ENCODE measurements at places on chromosomes 2 and 18. TPM values are rescaled to one million over a fixed set of nuclear protein-coding genes. Genes with fewer than 3 reads are reported as not detected.

- DNase-seq: no peak
- H3K36me3 ChIP-seq: peaks cover 23% of the 10 kb centered on the region
- no peak overlapping the region for H3K27ac ChIP-seq
- H3K4me3 ChIP-seq: no peak overlapping the region
- no peaks in the 10 kb centered on the region for H3K27me3 ChIP-seq
Measured at GRCh38 chr2:24558781-24559472, 67.9 kb downstream of the NCOA1 start.

DNA sequence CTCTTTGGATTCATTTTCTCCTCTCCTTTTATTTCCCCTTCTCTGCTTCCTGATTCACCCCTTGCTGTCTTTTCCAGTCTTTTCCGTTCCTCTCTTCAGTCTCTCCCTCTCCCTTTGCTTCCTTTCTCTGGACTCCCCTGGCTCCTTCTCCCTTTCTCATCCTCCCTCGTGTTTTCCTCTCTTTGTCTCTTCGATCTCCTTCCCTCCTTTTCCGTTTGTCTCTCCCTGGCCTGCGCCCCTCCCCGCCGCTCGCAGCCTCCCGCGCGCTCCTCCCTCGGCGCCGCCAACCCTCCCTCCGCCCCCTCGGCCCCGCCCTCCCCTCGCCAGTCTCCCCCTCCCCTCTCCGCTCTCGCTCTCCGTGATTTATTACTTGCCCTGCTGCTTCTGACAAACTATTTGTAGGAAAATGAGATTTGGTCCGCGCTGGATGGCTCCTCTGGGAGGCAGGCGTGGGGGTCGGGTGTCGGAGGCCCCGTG lies 46.0 kb upstream of the PAX8 start:
- peaks cover 52% of the 10 kb centered on the region for H3K27me3 ChIP-seq
- H3K4me1 ChIP-seq: peaks cover 14% of the 10 kb centered on the region
- DNase-seq: peak; percentile 34
- peak overlapping the region; percentile 62 for H3K4me3 ChIP-seq
- H3K36me3 ChIP-seq: no peaks in the 10 kb centered on the region

USP40 gene
- 14.1 TPM for total RNA-seq

DNAJC5G gene
- total RNA-seq: not detected

AKAIN1 gene
- not detected for total RNA-seq

MYO1B gene
- total RNA-seq: 3.4 TPM

DNA sequence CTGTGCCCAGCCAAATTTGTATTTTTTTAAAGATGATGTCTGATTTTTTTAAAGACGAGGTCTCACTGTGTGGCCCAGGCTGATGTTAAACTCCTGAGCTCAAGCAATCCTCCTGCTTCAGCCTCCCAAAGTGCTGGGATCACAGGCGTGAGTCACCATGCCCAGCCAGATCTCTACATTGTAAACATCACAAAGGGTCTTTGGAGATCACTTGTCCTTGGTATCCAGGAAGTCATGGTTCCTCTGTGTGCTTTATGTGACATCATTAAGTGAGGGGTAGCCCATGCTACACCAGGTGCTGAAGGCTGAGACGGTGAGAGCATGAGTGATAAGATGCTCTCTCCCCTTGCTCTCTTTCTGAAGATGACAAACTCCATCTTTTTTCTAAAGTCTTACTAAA lies 7.0 kb upstream of the NUP35 start:
- no peaks in the 10 kb centered on the region for H3K36me3 ChIP-seq
- no peak overlapping the region for H3K4me3 ChIP-seq
- DNase-seq: no peak
- H3K27me3 ChIP-seq: peaks cover 30% of the 10 kb centered on the region

GRCh38 chr2:239609162-239609561 lies 208.3 kb upstream of the HDAC4 start:
- peaks cover 5% of the 10 kb centered on the region for H3K27me3 ChIP-seq
- no peak overlapping the region for H3K27ac ChIP-seq

IL36G gene
- total RNA-seq: not detected

DNA sequence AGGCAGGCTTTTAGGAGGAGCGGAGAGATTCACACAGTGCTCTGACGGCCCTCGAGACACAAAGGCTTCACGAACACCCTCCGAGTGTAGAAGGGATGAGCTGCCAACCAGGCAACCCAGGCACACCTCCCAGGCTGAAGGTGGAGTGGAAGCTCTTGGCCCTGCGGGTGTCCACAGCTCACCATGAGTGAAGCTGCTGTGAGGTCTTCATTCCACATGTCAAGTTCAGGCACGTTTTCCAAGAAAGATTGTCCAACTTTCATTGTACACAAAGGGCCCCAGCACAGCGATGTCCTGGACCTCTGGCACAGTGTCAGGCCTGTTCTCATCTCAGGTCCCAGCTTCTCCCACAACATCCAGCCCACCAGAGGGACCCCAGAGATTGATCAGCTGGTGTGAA lies 13.4 kb downstream of the PARD6G start:
- H3K27me3 ChIP-seq: peaks cover 7% of the 10 kb centered on the region
- no peaks in the 10 kb centered on the region for H3K4me1 ChIP-seq
- no peaks in the 10 kb centered on the region for H3K36me3 ChIP-seq
- H3K4me3 ChIP-seq: no peak overlapping the region
- DNase-seq: peak; percentile 16
- H3K27ac ChIP-seq: no peak overlapping the region

- H3K27ac ChIP-seq: no peak overlapping the region
- H3K36me3 ChIP-seq: peaks cover 58% of the 10 kb centered on the region
- no peaks in the 10 kb centered on the region for H3K4me1 ChIP-seq
- DNase-seq: peak; percentile 59
- no peak overlapping the region for H3K4me3 ChIP-seq
- H3K27me3 ChIP-seq: no peaks in the 10 kb centered on the region
Measured at GRCh38 chr2:11784747-11785610, 38.5 kb downstream of the LPIN1 start.

DNA sequence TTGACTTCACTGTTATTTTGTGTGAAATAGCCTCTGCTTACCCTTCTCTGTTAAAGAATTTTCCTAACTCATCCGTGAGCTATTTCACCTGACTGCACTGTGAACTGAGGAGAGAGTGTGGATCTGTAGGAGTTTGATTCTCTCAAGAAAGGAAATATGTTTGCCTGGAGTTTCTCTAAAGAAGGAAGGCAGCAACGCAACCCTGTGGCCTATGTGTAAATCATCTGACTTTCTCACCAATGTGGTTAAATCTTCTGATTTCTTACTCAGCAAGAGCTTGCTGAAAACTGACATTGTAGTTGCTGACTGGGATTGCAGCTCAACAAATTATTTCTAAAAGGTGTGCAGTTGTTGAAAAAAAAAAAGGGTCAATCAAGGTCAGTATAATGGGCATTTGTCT lies 153.9 kb upstream of the PELI1 start:
- H3K27me3 ChIP-seq: peaks cover 8% of the 10 kb centered on the region
- H3K27ac ChIP-seq: no peak overlapping the region
- no peak for DNase-seq
- no peak overlapping the region for H3K4me3 ChIP-seq
- H3K36me3 ChIP-seq: no peaks in the 10 kb centered on the region

- H3K27me3 ChIP-seq: no peaks in the 10 kb centered on the region
- H3K36me3 ChIP-seq: peaks cover 67% of the 10 kb centered on the region
- H3K4me3 ChIP-seq: no peak overlapping the region
- no peaks in the 10 kb centered on the region for H3K4me1 ChIP-seq
- H3K27ac ChIP-seq: no peak overlapping the region
- DNase-seq: no peak
Measured at GRCh38 chr2:229798446-229799155, 84.2 kb upstream of the DNER start.

DNA sequence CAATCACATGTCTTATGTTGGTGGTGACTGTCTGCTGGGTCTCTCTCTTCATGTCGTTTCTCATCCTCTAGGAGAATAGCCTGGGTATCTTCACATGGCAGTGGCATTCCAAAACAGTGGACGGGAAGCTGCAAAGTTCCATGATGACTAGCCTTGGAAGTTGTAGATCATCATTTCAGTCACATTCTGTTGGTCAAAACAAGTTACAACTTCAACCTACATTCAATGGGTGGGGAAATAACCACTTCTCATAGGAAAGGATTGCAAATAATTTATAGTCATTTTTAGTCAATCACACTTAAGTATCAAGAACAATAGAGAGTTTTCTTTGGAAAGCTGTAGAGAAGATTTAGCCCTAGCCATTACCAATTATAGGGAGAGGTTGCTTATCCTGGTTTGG lies 395.0 kb upstream of the CDH2 start:
- H3K27ac ChIP-seq: no peak overlapping the region
- H3K27me3 ChIP-seq: no peaks in the 10 kb centered on the region
- no peaks in the 10 kb centered on the region for H3K4me1 ChIP-seq

HOXD4 gene
- not detected for total RNA-seq

GRCh38 chr2:218428846-218429558 lies 10.1 kb downstream of the VIL1 start:
- no peak overlapping the region for H3K4me3 ChIP-seq
- no peak overlapping the region for H3K27ac ChIP-seq
- H3K27me3 ChIP-seq: peaks cover 5% of the 10 kb centered on the region

PROKR1 gene
- total RNA-seq: not detected

GALM gene
- 27.6 TPM for total RNA-seq

DNA sequence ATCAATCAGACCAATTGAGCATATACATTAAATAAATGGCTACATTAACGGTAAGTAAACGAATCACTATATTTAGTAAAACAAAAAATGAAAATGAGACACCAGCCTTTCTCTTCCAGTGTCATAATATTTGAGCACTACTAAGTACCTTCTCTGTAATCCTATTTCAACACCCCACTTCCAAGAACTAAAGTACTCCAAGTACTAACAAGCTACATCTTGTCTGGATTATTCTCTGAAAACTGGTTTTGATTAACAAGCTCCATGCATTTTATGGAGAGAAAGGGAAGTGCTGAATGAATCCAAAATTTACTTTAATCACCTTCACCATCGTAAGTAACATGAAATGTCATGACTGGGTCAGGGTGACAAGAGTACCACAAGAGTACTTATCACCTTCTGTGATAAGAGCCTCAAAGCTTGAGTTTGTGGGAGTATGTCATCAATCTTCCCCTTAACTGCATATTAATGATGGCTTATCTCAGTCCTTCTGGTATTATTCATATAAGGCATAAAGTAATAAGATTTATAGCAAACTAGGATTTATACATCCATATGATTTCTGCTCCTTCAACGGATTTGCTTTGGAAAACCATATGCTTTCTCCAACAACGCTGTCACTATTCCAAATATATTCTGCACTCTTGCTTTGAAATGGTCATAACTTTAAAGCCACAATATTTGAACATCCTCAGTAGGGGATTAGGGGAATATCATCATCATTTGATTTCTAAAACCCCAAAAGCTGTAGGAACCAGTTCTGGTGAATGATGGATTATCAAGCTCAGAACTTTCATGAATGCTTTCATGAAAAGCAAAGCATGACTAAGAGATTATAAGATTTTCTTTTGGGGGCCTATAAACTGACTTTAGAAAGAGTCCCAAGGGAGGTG lies 127.0 kb downstream of the ANTXR1 start:
- no peak overlapping the region for H3K4me3 ChIP-seq
- no peak for DNase-seq
- no peak overlapping the region for H3K27ac ChIP-seq
- no peaks in the 10 kb centered on the region for H3K36me3 ChIP-seq
- no peaks in the 10 kb centered on the region for H3K4me1 ChIP-seq
